Jurkat, Clone E6-1 (cell line): ENCODE measurements at places on chromosomes 12 and 14.

- no peak for DNase-seq
These were observed 4.3 kb upstream of the CSRP2 start for GRCh38 chr12:76883151-76883550.

- DNase-seq: no peak
These were observed 95.0 kb downstream of the TGFB3 start for GRCh38 chr14:75886636-75887348.

DNA sequence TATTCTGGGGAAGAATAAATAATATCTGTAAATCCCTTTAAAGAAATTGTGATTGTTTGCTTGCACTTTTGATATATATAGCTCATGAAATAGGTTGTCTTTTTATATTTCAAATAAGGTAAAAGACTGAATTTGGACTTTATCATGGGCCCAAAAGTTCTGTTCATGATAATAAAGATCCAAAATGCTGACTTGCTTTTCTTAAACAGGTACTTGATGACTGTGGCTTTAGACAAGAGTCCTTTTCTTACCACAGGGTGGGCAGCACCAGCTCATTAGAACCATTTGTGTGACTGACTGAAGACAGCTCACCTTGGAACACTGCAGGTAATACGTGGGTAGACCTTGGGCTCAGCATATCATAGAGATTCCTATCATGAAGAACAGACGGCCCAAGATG, 432.6 kb downstream of the ETNK1 start:
- no peak for DNase-seq

GRCh38 chr12:10130042-10130441, at the start of gene CLEC7A:
TSS of gene CLEC7A (minus strand) at chr12:10130199. CDS start at chr12:10130082, 117 bp downstream.
- DNase-seq: peak; percentile 23

DNA sequence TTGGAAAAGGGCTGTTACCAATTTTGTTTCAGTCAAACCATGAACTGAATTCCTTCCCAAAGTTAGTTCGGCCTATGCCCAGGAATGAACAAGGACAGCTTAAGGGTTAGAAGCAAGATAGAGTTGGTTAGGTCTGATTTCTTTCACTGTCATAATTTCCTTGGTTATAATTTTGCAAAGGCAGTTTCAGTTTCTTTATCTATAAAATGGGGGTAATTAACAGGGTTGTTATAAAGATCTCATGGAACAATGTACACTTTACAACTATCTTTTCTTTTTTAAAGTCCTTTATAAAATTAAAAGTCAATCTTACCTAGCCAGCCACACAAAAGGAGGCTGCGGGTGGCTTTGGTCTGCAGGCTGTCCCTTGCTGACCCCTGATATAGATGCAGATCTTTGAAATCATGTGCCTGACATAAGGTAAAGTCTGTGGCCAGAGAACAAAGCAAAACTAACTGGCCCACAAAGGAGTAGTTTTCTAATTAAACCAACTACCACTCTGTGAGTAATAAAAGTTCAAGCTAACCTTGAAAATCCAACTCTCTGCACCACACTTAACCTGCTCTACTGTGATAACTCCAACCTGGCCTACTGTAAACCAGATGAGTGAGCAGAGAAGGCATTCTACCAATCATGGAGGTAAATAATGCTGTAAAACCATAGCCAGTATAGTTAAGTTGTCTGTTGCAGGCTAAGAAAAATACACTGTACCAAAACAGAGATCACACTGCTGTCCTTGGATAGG, 49.5 kb downstream of the SLC38A1 start:
- no peak for DNase-seq

DNA sequence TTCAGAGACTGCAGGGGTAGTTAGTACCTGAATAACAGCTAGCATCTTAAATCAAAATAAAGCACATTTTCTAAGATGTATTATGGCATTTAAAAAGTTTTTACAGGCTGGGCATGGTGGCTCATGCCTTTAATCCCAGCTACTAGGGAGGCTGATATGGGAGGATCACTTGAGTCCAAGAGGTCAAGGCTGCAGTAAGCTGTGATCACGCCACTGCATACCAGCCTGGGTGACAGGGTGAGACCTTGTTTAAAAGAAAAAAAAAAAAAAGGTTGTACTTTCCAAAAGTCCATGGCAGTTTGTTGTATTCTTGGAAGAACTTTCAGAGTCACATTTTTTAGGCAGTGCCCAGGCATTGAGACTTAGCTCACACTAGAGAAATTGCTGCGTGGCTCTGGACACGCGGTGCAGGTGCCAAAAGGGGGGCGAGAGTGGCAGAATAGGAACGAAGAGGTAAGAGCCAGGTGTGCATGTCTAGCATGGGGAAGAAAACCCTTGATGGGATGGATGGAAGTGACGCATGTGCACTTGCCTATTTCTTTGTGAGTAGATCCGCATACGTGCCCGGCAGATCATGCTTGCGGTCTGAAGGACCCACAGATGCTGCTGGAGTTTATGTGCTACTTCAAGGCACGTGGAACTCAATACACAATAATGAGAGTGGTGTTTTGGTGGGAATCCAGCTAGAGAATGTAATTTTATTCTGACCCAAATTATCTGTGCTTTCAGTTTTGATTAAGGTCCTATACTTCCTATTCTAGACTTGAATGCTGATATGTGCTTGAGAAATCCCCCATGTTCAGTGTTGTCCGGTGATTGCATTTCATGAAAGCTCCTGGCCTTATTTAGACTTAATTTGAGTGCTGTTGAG, 11.9 kb downstream of the ANKRD13A start:
- DNase-seq: no peak

DNA sequence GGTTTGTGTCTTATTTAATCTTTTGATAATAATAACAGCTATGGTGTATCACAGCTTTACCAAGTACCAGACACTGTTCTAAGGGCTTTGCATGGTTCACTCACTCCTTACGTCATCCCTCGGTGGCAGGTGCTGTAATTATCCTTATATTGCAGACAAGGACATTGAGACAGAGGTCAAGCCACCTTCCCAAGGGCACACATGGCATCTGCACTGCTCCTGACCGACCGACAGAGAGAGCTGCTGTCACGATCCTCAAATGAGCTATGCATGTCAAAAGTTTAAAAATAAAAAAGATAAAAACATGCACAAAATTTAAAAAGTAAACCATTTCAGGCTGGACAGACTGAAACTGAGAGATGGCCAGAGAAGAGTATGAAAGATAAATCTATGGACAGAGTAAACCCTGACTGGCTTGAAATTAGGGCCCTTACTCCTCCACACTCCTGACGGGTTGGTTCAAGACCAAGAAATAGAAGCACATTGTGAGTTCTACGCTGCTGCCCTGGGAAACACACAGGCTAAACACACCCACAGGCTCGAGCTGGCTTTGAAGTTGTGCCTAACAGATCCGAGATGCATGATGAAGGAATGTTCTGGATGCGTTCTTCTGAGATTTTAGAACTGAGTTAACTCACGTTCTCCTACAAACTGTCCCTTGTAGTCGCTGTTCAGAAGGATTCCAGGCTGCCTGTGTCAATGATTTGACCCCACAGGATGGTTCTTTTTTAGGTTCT, 268.7 kb downstream of the ZFP36L1 start:
- no peak for DNase-seq

DNA sequence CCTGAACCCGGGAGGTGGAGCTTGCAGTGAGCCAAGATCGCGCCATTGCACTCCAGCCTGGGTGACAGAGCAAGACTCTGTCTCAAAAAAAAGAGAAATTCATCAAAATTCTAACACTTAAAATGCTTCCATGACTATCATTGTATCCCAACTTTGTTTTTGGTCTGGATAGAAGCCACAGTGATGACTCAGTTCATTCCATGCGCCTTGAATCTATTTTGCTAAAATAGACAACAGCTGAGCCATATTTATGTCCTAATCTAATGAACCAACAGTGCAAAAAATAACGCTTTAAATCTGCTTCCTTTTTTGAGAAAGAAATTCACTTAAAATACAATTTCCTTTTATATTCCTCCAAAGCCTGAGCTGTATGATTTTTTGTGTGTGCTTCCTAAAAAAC, 23.2 kb upstream of the BICD1 start:
- no peak for DNase-seq

GRCh38 chr12:82852529-82852928, 165.8 kb downstream of the TMTC2 start:
- DNase-seq: no peak

- DNase-seq: peak; percentile 77
These were observed 81.2 kb downstream of the IRF2BPL start for GRCh38 chr14:76947078-76947837.

GRCh38 chr14:75044322-75044721, 6.9 kb downstream of the MLH3 start:
- no peak for DNase-seq
